Chondrocyte (in vitro differentiated cells): ENCODE measurements at places on chromosomes 2 and 18.

DNA sequence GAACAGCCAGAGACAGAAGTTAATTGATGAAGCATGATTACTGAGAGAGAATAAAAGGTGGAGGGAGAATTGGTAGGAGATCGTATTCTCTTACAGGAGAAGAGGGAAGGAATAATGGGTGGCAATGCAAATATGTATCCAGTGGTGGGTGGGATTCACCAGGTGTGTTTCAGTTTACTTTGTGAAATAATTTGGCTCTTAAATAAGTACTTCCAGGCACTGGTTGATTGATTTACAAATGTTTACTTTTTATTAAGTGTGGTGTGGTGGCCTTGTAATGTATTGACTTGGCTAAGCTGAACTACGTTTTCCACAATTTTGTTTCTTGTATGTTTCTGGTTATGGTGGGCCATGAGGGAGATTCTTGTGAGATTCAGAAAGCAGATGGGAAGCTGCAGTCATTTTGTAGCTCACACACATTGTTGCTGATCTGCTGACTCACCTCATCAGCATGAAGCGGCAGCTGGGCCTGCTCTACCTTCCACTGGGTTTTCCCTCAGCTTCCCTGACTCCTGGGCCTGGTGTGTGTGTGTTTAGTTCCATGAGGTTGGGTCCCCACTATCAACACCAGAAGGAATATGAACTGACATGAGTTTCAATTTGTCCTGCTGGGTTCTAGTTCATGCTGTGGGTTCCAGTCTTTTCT, 32.6 kb downstream of the MYL12B start:
- DNase-seq, result no peak
- H3K4me1 ChIP-seq, result peaks cover 3% of the 10 kb centered on the region
- no peaks in the 10 kb centered on the region for H3K27me3 ChIP-seq
- no peak overlapping the region for H3K4me3 ChIP-seq
- H3K36me3 ChIP-seq, result peaks cover 3% of the 10 kb centered on the region

DNA sequence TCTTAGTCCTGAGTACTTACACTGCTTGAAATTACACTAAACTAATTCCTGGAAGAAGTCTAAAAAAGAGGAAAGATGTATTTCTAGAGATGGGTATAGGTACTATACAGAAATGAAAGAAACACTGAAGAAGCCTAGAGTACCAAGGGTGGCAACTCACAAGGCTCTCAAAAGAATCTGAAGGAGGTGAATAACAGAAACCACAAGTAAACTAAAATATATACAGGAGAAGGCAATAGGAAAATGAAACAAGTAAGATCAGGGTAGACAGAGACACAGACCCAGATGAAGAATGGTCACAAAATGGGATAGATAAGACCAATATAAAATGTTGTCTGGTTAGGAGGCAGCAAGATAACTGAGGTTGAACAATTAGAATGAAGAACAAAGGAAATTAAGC, 59.9 kb downstream of the USP37 start:
- H3K4me3 ChIP-seq, result no peak overlapping the region
- no peaks in the 10 kb centered on the region for H3K27me3 ChIP-seq
- no peaks in the 10 kb centered on the region for H3K4me1 ChIP-seq
- no peak for DNase-seq
- no peak overlapping the region for H3K27ac ChIP-seq

- no peak overlapping the region for H3K27ac ChIP-seq
- H3K4me1 ChIP-seq, result peaks cover 13% of the 10 kb centered on the region
- no peaks in the 10 kb centered on the region for H3K36me3 ChIP-seq
- no peaks in the 10 kb centered on the region for H3K27me3 ChIP-seq
- H3K4me3 ChIP-seq, result peak overlapping the region; percentile 55
- peak; percentile 87 for DNase-seq
These were observed 17.6 kb upstream of the BOK start for GRCh38 chr2:241540771-241541561.

DNA sequence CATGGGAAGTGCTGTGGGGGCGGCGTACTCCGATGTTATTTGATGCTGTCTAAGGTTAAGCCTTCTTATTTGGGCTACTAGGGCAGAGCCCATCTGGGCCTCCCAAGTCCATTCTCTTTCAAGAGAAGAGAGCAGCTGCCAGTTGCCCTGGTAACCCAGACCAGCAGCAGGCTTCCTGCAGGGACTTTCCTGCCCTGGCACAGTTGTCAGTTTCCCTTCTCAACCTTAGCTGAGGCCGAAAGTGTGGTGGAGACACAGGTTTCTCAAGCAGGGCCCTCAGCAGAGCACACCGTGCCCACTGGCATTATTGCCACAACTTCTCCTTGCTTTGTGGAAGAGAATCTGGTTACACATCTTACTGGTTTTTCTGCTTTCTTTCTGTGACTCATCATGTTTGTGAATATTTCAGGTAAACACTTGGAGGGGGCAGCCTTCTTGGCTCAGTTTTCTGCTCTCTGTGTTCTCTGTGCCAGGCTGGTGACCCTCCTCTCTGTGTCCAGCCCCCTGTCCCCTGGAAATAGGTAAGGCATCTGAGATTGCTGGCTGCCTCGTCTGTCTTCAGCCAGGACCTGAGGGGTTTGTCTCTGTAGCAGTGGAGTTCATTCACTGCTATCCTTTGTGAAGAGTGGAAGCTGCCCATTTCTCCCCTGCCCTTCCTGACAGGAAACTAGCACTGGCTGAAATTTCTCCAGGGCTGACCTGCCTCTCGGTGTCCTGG, 111.0 kb downstream of the B3GNT2 start:
- H3K4me1 ChIP-seq, result peaks cover 28% of the 10 kb centered on the region
- peaks cover 1% of the 10 kb centered on the region for H3K27me3 ChIP-seq
- H3K4me3 ChIP-seq, result no peak overlapping the region
- H3K36me3 ChIP-seq, result no peaks in the 10 kb centered on the region
- no peak overlapping the region for H3K27ac ChIP-seq
- DNase-seq, result no peak

DNA sequence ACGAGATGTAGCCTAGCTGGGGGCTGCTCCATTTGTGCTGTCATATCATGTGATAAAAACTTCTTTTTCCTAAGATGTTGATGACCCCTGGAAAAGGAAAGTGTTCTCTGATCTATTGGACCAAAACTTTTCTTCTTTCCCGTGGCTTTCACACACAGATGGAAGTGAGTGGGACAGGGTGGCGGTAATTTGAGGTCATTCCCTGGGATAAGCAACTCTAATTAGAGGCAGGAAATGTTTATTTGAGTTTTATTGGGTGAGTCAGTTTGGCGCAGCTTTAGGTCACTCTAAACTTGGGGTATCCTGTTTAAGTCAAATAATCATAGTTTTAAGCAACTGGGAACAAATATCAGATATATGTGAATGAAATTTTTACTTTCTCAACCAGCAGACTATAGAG, 221.0 kb upstream of the EPAS1 start:
- no peak overlapping the region for H3K27ac ChIP-seq
- no peaks in the 10 kb centered on the region for H3K36me3 ChIP-seq
- no peaks in the 10 kb centered on the region for H3K27me3 ChIP-seq
- peaks cover 35% of the 10 kb centered on the region for H3K4me1 ChIP-seq
- H3K4me3 ChIP-seq, result no peak overlapping the region

DNA sequence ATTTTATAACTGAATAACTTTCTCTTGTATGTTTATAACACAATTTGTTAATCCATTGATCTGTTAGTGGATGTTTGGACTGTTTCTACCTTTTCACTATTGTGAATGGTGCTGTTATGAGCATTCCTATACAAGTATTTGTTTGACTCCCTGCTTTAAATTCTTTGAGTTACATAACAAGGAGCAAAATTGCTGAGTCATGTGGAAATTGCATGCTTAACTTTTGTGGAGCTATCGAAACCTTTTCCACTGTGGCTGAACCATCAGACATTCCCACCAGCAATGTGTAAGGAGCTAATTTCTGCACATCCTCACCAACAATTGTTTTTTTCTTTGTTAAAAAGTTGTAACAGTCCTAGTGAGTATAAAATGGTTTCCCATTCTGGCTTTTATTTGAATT, 415.5 kb downstream of the CBLN2 start:
- no peaks in the 10 kb centered on the region for H3K4me1 ChIP-seq
- H3K36me3 ChIP-seq, result no peaks in the 10 kb centered on the region
- H3K27me3 ChIP-seq, result no peaks in the 10 kb centered on the region
- no peak for DNase-seq
- H3K4me3 ChIP-seq, result no peak overlapping the region

- peak overlapping the region; percentile 68 for H3K4me3 ChIP-seq
- peak overlapping the region; percentile 89 for H3K27ac ChIP-seq
- H3K27me3 ChIP-seq, result no peaks in the 10 kb centered on the region
- H3K36me3 ChIP-seq, result peaks cover 20% of the 10 kb centered on the region
- H3K4me1 ChIP-seq, result peaks cover 66% of the 10 kb centered on the region
These were observed 41.4 kb downstream of the THUMPD2 start for GRCh38 chr2:39737661-39738060.

DNA sequence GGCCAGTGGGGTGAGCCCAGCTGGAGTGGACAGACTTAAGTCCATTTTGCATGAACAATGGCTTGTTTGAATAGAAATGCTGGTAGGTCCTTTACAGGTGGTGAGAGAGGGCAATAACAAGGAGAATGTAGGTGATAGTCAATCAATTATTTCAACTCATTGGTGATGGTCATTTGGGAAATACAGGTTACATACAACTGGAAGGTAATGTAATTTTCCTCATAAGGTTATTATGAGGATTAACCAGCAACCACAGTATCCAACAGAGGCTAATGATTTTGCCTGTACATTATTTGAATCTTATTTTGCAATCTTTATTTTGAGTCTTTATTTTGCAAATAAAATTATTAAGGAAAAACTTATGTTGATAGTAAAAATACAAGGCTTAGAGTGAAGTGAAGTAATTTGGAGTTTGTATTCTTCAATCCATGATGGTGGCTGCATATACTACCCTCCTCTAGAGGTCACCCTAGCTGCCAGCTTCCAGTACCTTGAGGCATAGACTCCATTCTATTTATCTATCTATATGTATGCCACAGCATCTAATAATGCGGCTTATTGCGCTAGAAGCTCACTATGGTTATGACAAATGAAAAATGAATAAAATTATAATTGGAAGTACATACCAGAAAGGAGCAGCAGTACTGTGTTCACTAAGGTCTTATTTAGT, 20.5 kb upstream of the HNMT start:
- H3K27ac ChIP-seq, result no peak overlapping the region
- no peak for DNase-seq
- no peaks in the 10 kb centered on the region for H3K36me3 ChIP-seq
- H3K4me1 ChIP-seq, result peaks cover 10% of the 10 kb centered on the region
- no peak overlapping the region for H3K4me3 ChIP-seq

GRCh38 chr2:28335666-28336065, 57.0 kb upstream of the FOSL2 start:
- no peak overlapping the region for H3K4me3 ChIP-seq
- DNase-seq, result no peak
- no peak overlapping the region for H3K27ac ChIP-seq

DNA sequence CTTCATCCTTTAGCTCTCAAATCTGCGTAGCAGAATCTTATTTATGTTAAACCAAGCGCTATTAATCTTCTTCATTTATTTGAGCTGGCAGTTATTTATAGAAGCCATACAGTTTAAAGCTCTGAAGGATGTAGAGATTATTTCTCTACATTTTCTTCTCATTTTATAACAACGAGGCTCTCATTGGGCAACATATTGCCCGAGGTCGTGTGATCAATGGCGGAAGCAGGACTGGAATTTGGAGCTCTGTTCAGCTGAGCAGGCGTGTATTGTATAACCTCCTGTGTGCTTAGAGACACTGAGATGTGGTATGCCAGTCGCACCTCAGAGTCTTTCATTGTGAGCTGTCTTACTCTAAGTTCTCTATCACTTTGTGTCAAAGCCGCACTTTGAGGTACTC, 17.5 kb upstream of the DRC1 start:
- peaks cover 6% of the 10 kb centered on the region for H3K4me1 ChIP-seq
- no peak overlapping the region for H3K4me3 ChIP-seq
- no peak overlapping the region for H3K27ac ChIP-seq
- no peaks in the 10 kb centered on the region for H3K27me3 ChIP-seq
- no peak for DNase-seq

GRCh38 chr2:26848336-26849055, 564 bp downstream of the DPYSL5 start:
- no peaks in the 10 kb centered on the region for H3K36me3 ChIP-seq
- H3K4me3 ChIP-seq, result peak overlapping the region; percentile 44
- peaks cover 56% of the 10 kb centered on the region for H3K27me3 ChIP-seq
- peaks cover 16% of the 10 kb centered on the region for H3K4me1 ChIP-seq
- no peak for DNase-seq

DNA sequence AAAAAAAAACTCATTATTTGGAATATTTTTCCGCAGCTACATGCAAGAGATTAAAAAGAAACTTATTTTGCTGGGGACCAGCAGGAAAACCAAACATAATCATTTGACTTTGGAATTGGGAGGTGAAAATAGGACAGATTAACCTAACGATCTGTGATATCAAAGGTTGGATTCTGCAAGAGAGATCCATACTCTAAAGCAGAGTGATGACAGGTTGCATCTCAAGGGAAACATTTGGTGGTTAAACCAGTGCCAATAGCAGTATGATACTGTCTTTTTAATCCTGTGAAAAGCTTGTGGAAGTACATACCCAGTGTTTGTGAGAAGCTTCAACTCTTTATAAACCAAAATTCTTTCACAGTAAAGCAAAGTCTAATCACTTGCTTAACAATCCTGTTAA, 5.3 kb upstream of the IKZF2 start:
- no peak overlapping the region for H3K4me3 ChIP-seq
- no peak overlapping the region for H3K27ac ChIP-seq
- no peaks in the 10 kb centered on the region for H3K36me3 ChIP-seq
- peaks cover 23% of the 10 kb centered on the region for H3K4me1 ChIP-seq
- no peaks in the 10 kb centered on the region for H3K27me3 ChIP-seq

DNA sequence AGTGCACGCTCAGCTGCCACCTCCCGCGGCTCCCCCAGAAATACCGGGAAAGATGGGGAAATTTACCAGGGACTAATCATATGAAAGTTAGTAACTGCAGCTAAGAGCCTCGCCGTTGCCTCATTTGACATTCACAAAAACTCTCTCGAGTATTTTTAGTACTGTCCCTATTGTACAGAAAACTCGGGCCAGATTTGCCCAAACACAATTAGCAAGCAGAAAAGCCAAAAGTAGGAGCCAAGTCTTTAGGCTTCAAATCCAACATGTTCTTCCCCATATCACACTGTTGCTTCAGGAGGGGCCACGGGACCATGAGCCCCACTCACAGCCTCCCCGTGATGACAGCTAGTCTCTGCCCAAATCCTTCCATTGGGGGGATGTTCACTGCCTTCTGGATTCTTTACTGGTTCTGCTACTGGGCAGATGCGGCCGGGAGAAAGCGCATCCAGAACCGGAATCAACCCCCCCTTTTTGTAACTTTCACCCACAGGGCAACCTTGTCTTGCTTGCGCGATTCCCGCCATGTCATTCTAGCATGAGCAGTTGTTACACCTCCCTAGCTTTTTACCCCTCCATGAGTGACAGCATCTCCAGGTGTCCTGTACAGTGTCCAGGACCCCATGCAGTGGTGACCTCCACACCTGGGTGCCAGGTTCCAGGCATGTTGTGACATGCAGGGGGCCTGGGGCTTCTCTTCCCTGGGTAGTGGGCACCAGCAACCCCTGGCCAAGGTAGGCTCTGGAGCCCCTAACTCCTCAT, 35.2 kb downstream of the CENPO start:
- no peak for DNase-seq
- H3K27me3 ChIP-seq, result no peaks in the 10 kb centered on the region
- no peak overlapping the region for H3K27ac ChIP-seq
- H3K4me3 ChIP-seq, result no peak overlapping the region
- peaks cover 6% of the 10 kb centered on the region for H3K36me3 ChIP-seq
- H3K4me1 ChIP-seq, result peaks cover 16% of the 10 kb centered on the region

- no peak for DNase-seq
- H3K36me3 ChIP-seq, result peaks cover 1% of the 10 kb centered on the region
- H3K27ac ChIP-seq, result no peak overlapping the region
- peaks cover 25% of the 10 kb centered on the region for H3K4me1 ChIP-seq
These were observed 2.2 kb downstream of the MYO3B start for GRCh38 chr2:170180031-170180566.
